Astrocyte (in vitro differentiated cells and primary cell): ENCODE measurements at places on chromosomes 16 and 17. TPM values are rescaled to one million over a fixed set of nuclear protein-coding genes. Genes with fewer than 3 reads are reported as not detected.
A peak's percentile ranks its signal among the peaks of the same experiment; 100 is the strongest.

ZKSCAN2 gene
- 6.9 and 8.5 TPM in 2 replicates for total RNA-seq

ITGA2B gene
- 0.31 and 0.68 TPM in 2 replicates for total RNA-seq

CCL16 gene
- not detected in 2 replicates for total RNA-seq

C16orf96 gene
- total RNA-seq, result 0.20 and 0.38 TPM in 2 replicates

LPO gene
- total RNA-seq, result not detected in 2 replicates

ATAD5 gene
- total RNA-seq, result 2.2 and 2.6 TPM in 2 replicates

DNA sequence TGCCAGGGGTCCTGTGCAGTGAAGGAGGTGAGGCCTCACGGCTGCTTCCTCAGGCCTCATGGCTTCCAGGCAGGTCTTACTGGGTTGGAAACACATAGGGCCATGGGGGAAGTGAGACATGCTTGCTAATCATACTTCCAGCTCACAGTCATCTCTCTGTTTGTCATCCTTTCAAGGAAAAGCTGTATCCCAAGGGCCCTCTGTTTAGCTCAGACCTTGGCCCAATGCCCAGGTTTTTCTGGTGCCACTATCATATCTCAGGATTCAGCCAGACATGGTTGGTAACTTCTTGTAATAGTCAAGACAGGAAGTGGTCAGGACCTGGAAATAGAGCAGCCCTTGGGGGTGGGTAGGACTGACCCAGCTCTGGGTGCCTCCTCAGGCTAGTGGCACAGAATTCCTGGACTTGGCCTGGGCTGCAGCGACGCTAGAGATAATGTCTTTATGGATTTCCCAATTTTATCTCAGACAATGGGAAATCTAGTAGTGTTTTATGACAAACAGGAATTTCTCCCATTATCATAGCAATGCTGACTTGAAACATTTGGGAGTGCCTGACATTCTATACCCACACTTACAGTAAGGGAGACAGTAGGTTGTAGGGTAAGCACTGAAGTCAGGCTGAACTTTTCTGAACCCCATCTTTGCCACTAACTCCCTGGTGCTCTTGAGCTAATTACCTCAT lies 13.5 kb upstream of the ITGB3 start:
- peak; percentile 96 for DNase-seq

DNA sequence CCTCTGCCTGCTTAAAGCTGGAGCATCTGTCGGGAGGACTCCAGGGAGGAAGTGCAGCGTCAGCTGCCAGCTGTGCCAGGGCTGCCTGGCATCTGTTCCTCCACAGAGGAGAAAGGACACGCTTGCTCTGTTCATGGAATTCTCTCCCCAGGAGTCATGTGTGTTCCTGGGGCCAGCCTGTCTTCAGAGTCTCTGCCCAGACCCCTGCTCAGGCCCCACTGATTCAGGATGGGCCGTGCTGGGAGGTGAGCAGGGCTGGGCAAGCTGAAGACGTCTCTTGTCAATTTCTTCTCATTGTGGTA lies 24.2 kb downstream of the CRISPLD2 start:
- DNase-seq, result no peak

- DNase-seq, result peak; percentile 56
Measured at GRCh38 chr17:41547378-41547841, 19.3 kb upstream of the KRT19 start.

DNA sequence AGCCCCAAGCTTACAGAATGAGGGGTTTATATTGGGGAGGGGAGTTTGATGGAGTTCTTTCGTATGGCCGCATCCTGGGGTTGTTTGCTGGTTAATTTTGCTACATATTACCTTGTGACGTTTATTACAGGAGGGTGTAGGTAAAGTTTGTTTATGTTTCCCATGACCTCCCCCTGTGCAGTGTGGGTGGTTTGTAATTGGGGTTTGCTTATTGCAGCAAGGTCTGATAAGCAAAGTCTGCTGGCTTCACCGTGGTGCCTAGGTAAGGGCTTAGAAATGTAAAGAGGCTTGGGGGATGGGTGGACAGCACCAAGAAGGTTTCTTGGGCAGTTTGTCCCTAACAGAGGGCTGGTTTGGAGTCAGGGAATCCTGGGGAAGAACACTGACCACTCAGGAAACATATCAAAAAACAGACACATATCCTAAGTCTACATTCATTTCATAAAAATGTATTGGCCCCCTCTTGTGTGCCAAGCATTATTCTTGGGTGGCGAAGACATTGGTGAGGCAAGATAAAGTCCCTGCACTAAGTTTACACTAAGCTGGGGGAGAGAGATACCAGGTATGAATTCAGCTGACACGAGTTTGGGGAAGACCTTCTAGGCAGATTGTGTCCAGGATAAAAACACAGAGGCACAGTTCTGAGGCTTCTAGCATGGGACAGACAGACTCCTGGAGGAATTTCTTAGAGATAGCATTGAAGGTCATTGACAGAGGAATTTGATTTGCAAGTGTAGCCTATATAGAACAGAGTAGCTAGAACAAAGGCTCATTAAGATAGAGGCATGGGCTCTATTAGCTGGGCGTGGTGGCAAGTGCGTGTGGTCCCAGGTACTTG lies 9.5 kb downstream of the ZNF764 start:
- DNase-seq, result no peak

- DNase-seq, result no peak
Measured at GRCh38 chr16:68535331-68535730, 3.8 kb upstream of the ZFP90 start.

DNA sequence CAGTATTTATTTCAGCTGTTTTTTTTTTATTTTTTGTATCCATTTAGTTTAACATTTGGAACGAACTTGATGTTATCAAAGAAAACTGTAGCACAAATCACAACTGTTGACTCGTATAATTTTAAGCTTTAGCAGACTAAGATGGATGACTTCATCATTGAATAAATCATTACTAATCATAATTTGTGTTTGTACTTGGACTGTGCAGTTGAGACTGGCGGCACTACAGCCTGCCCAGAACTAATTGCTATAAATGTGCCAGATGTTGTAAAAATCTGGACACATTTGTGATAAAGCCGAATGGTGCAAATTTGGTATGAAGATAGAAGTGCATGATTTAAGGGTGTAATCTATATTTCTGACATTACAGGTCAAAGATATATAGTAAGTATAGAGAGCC lies 897.7 kb upstream of the CDH8 start:
- DNase-seq, result no peak

- no peak for DNase-seq
Measured at GRCh38 chr17:67511012-67511411, 133.9 kb downstream of the PITPNC1 start.

GRCh38 chr16:79850348-79850747 lies 249.8 kb upstream of the MAF start:
- no peak for DNase-seq

- DNase-seq, result no peak
Measured at GRCh38 chr17:63753215-63753614, 11.6 kb upstream of the STRADA start.

- DNase-seq, result no peak
Measured at GRCh38 chr16:20214401-20214800, 112.9 kb downstream of the GP2 start.

- no peak for DNase-seq
Measured at GRCh38 chr16:56973294-56973689, 11.5 kb downstream of the CETP start.

DNA sequence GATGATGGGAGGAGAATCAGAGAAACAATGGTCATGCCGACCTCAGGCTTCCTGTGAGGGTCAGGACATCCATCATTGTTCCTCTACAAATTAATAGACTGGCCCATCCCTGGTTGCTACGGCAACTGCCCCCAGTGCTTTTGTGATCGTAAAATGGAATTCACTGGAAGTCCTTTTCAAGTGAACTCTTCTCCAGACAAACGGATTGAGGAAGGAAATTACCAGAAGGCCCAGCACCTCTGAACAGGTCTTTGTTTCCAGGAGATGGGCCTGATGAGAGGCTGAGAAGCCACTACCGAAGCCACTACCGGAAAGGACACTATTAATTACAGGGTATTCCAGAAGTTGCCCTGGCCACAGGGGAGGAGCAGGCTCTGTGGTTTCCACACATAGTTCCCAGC lies 126.0 kb downstream of the MGAT5B start:
- DNase-seq, result peak; percentile 14
